ENCODE measurements at places on chromosomes 3 and 15.

DNA sequence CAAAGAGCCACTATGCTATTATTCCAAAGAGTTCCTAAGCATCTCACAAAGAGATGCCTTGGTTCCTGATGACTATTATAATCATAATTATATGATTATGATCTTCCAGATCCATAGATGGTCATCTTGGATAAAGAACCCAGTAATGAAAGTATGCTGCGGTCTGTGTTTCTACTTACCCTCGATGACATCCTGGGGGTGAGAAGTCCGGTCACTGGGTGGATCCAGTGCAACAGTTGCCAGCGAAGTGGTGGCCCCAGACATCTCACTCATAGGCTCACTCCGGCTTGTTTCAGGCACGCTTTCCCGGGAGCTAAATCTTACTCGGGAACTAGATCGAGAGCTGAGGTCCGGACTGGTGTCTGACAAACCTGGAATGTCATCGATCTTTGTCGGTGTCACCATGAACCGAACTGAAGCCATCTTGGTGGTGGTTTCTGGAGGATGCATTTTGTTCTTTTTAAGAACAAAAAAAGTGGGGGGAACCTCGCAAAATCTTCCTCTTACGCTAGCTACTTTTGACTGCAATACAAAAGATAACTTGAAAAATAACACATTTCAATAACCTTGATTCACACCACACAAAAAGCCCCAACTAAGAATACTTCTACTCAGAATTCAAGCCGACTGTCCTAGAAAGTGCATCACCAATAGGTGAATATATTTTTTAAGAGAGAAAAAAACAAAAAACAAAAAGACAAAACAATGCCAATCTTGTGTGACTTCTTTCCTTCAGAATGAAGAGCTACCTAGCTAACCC is 1.2 kb downstream of the SLC12A6 start:
- DNase-seq = no peak

DNA sequence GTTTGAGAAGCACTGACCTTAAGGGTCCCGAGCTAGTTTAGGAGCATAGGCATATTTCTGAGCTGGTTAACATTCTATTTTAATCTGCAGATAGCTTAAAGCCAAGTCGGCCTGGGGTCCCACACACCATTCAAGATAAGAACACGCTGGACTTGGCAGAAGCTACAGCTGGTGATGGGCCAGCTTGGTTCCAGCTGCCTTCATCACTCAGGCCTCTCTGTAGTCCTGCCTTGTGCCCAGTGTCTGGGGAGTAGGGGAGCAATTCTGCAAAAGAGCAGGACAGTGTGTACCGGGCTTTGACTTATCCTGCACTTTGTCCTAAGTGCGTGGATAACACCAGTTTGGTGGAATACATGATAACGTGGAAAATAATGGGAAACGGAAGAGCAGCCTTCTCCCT is 164.5 kb downstream of the MEGF11 start:
- no peak for DNase-seq

DNA sequence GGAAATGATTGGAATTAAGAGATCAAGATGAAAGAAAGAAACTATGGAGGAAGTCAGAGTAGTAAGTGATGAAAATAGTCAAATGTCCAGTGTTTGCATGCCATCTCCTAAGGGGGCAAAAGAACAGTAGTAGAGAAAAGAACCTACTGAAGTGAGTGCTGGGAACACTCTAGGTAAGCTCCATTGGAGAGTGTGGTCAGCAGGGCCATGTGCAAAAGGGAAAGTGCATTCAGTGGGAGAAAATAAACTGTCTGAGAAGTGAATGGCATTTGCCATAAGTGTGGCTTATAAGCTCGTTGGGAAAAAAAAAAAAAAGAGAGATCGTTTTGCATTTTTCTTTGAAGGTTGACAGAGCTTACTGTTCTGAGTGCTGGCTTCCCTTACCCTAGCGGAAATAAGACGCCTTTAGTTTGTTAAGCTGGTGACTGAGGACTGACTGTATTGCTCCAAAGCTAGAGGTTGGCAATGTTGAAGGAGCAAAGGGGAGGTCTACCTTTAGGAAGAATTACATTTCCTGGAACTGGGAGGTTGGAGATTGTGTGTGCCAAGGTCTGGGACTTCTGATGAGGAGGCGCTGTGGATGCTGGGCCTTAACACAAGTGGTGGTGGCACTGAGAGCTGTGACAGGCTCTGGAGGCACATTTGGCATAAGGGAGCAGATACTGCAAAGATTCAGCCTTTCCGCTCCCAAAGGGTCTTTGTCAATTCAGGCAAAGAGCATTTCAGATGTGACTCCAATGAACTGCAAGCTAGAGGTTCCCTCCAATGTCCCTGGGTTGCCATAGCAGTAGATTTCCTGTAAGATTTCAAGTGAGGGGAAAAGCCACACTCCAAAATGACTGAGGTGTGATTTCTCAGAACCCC is 287.8 kb upstream of the SATB1 start:
- peak; percentile 13 for DNase-seq

GRCh38 chr3:186421946-186422345 is 59.9 kb upstream of the DGKG start:
- no peak for DNase-seq

DNA sequence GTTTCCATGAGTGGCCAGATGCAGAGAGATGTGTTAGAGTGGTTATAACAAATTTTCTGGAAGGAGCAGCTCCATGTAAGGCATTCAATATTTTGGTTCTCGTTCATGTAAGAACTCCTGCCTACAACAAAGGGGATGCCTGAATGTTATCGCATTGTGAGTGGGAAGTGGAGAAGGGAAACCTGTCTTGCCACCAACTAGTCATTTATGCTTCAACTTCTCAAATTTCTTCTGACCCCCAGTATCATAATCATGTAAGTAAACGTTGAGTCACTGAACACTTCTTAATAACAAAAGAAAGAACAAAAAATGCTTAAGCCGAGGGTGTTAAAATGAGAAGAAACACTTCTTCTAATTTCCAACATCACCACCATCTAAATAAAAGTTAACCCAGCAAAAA is 62.0 kb upstream of the MRPL3 start:
- DNase-seq = no peak

GRCh38 chr3:135895734-135896121 is 69.8 kb upstream of the PPP2R3A start:
- no peak for DNase-seq

- no peak for DNase-seq
Measured at GRCh38 chr15:98651036-98651481, 2.7 kb downstream of the IGF1R start.

- DNase-seq = no peak
Measured at GRCh38 chr15:42046597-42046996, 25.8 kb upstream of the PLA2G4E start.
